ENCODE measurements at places on chromosomes 7 and 10.

DNA sequence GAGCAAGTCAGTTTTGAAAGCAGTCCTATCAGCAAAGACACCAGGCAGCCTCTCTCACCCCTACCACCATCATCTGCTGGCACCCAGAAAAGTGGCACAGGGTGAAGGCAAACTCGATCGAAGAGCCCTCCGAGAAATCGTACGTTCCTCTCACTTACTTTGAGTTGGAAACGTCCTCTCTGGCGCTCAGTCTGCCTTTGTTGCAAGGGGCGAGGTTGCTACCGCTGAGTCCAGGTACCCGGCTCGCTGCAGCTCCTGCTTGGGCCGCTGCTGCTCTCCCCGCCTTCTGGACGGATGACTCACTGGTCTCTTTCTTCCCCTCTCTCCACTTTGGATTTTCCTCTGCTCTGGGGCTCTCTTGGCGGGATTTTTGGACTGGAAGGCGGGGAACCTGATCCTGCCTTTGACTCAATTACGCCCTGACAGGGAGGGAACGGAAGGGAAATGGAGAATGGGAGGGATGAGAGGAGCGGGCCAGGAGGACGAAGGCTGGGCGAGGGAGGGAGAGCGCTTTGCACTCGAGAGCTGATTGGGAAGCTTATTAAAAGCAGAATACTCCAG, at the start of gene PTN:
TSS of gene PTN (minus strand) at position 453 of the 561 bp plus-strand sequence. CDS start 88,760 bp downstream, outside the sequence.
- no peak for DNase-seq

- no peak for DNase-seq
Observed at GRCh38 chr7:19815546-19815945, 42.1 kb upstream of the TMEM196 start.

DNA sequence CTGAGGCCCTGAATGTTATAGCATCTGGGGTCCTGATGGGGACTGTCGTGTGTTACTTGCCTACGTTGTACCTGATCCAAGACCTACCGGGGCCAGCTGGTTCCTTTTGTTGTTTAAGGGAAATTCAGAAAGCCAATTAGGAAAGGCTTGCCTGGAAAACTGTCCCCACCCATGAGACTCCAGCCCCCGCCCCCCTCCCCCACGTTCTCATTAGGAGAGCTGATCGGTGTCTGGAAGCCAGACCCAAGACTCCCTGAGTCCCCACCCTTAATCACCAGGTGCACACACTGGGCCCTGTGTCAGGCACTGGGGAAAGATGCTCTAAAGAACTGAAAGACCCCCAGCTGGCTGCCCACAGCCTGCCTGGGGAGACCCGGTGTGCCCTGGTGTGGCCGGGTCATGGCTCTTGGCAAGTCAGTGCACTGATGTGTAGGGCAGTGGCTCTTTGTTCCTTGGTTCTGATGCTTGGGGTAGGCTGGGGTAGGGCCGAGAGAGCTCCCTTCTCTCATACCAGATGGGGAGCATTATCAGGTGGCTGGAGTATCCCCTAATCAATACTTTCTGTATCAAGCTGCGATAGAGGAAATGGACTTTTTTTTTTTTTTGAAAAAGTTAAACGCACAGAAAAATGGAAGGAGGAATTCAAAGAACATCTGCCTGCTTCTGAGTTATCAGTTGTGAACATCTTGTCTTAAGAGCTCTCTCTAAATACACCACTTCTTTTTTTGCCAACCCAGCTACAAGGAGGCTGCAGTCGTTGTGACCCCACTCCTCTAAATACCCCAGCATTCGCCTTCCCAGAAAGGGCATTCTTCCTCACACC, 16.9 kb downstream of the TSPAN15 start:
- no peak for DNase-seq

GRCh38 chr7:155806096-155806871, 6.0 kb downstream of the SHH start:
- DNase-seq = no peak

- DNase-seq = peak; percentile 65
Observed at GRCh38 chr10:132449051-132449810, 52.2 kb downstream of the PWWP2B start.

GRCh38 chr7:100472854-100473499, 6.0 kb downstream of the TSC22D4 start:
- DNase-seq = no peak

DNA sequence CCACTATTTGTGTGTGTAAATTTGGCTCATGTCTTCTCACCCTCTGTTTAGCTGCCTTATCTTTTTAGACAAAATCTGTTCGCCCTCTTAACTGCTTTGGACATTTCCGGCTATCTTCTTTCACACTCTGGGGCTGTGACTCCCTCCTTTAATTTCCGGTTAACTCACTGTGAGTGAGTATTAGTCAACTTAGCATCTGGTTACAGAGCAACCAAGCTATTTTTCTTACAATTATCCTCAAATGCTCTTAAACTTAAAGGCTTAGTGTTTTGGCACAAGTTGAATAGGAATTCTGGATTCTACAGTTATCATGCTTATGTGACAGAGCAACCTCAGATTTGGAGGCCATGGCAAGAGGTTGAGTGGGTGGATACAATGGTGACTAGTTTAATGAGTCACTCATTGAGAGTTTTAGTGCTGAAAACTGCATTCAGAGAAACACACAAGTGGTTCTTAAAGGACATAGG, 177.6 kb upstream of the SEMA3A start:
- no peak for DNase-seq

GRCh38 chr7:44379366-44380188, 54.2 kb upstream of the CAMK2B start:
- no peak for DNase-seq

- DNase-seq = no peak
Observed at GRCh38 chr10:113042868-113043267, 92.8 kb downstream of the TCF7L2 start.

GRCh38 chr7:40645197-40645596, 510.4 kb downstream of the SUGCT start:
- DNase-seq = no peak

DNA sequence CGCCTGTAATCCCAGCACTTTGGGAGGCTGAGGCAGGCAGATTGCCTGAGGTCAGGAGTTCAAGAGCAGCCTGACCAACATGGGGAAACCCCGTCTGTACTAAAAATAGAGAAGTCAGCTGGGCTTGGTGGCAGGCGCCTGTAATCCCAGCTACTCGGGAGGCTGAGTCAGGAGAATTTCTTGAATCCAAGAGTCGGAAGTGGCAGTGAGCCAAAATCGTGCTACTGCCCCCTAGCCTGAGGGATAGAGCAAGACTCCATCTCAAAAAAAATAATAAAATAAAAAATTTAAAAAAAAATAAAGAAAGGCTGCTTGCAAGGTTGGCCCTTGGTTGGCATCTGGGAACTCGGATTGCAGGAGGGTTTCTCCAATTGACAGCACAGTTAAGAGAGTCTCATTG, 221.6 kb downstream of the DGKI start:
- DNase-seq = peak; percentile 3

- DNase-seq = no peak
Observed at GRCh38 chr7:131284702-131285419, 42.8 kb upstream of the MKLN1 start.

DNA sequence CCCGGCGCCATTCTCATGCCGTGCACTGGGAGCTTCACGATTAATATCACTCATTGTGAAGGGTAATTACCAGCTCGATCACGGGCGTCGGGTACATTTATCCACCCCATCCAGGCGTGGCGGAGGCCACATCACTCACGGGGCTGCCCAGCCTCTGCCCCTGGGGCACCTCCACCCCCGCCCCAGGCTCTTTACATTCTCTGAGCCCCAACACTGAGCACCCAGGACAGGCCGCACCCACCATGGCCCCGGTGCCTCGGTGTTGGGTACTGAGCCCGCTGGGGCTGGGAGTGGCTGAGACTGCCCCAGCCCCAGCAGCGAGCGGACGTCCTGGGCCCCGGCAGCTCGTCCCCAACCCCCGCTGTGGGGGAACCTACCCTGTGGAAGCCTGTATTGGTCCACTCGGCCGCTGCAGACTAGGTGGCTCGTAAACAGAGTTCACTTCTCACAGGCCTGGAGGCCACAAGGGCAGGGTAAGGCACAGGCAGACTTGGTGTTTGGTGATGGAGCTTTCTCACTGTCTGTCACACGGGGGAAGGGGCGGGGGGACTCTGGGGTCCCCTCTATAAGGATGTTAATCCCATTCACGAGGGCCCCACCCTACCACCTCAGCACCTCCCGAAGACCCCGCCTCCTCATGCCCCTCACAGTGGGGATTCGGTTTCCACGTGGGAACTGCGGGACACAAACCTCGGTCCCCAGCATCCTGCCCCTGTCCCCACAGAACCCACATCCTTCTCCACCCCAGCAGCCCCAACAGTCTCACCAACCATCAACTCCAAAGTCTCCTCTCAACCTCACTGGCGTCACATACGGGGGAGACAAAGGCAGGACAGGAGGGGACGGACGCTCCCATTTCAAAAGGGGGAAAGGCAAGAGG, 184.1 kb downstream of the ELFN1 start:
- DNase-seq = no peak

GRCh38 chr7:12761691-12762090, 74.3 kb downstream of the ARL4A start:
- DNase-seq = no peak

DNA sequence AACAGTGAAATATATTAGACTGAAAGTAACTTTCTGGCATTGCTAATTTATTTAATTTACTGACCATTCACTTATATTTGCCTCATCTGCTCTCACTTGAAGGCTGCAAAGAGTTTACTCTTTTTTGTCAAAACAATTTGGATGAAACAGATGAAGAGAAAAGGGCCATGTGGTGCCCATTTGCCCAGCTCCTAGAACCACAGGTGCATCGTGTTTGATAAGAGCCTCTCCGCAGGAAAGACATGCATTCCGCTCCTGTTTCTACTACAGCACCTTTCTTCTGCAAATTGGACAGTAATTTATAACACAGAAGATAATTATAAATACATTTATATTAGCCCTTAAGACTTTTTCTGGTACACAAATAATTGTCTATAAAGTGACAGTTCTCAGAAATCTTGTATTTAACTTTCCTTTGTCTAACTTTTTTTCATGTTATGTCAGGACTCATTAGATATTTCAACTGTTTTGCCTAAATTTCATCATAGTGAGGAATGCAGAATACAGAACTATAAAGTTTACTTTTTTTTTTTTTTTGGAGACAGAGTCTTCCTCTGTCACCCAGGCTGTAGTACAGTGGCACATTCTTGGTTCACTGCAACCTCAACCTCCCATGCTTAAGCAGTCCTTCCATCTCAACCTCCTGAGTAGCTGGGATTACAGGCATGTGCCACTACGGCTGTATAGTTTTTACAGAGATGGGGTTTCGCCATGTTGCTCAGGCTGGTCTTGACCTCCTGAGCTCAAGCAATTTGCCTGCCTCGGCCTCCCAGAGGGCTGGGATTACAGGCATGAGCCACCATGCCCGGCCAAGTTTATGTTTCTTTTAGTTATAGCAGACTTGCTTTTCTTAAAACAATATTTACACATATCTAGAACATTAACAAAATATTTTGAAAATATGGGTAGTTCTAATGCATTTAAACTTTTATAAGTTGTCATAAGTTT, 869 bp downstream of the LAMB4 start:
- DNase-seq = no peak

DNA sequence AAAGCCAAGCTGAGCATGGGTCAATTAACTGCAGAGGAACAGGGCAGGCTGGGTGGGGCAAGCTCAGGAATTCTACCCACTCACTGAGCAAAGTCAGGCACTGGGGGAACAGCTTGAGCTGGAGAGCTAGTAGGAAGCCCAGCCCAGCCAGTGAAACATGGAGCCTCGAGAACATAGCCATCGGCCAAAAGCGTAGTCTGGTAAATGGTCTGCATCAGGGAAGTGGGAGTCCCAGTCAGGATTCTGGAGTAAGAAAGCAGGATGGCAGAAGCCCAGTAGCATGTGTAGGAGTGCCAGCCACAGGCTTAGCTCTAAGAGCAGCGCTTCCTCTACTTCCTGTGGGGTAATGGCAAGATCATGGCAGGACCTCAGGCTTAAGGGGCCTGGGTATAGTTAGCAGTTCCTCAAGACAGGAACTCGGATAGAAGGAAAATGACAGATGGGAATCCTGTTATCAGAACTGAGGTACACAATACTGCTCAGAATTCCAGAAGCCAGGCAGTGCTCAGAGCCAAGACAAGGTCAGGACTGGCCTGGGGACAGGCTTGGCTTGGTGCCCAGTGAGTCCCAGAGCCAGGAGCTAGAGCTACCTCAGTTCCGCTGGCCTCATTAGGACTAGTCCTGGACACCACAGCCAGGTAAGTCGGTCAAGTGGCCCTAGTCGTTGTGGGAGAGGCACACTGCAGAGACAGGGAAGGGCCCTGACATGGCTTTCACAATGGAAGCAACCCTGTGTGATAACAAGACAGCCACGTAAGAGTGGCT, 65.4 kb upstream of the MXI1 start:
- no peak for DNase-seq

GRCh38 chr7:101717628-101718357, 88.7 kb upstream of the MYL10 start:
- DNase-seq = peak; percentile 75

DNA sequence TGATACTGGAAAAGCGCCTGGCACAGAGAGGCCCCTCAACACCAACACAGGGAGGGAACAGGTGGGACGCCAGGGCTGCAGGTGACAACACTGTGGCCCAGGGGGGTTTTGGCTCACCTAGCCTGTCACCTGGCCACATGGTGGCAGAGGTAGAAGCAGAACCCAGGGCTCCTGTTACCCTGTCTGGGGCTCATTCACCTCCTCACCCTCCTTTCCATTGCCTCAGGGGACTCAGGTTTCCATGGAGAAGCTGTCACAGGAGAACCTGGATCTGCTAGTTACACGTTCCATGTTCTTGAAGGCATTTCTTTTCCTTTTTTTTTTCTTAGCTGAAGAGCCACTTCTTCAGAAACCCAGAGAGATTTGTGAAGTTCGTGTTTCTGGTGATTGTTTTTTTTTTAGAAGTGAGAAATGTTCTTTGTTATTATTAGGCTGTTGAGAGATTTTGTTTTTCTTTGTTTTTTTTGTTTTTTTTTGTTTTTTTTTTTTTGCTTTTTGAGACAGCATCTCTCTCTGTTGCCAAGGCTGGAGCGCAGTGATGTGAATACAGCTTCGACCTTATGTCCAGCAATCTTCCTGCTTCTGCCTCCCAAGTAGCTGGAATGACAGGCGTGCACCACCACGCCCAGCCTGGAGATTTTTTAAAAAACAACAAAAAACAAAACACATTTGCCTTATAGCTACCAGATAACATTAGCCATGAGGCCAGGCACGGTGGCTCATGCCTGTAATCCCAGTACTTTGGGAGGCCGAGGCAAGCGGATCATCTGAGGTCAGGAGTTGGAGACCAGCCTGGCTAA, 16.0 kb downstream of the DENND2A start:
- no peak for DNase-seq

GRCh38 chr10:124381011-124381611, 37.6 kb downstream of the OAT start:
- no peak for DNase-seq

- DNase-seq = no peak
Observed at GRCh38 chr10:77348082-77348481, 289.5 kb downstream of the KCNMA1 start.

- DNase-seq = no peak
Observed at GRCh38 chr10:25843551-25844170, 90.4 kb upstream of the MYO3A start.

GRCh38 chr7:114414156-114415063, at the start of gene FOXP2:
Gene FOXP2 (plus strand): TSS chr7:114414815. CDS start chr7:114426512, 11,697 bp downstream.
- DNase-seq = no peak

- no peak for DNase-seq
Observed at GRCh38 chr10:17474595-17475323, 20.4 kb upstream of the ST8SIA6 start.
